Stimulated activated CD4-positive, alpha-beta T cell treated with anti-CD3 and anti-CD28 coated beads, Interleukin-15, amount 100 ng/mL, for 48 hours (primary cell): ENCODE measurements at places on chromosomes 11 and 22.

DNA sequence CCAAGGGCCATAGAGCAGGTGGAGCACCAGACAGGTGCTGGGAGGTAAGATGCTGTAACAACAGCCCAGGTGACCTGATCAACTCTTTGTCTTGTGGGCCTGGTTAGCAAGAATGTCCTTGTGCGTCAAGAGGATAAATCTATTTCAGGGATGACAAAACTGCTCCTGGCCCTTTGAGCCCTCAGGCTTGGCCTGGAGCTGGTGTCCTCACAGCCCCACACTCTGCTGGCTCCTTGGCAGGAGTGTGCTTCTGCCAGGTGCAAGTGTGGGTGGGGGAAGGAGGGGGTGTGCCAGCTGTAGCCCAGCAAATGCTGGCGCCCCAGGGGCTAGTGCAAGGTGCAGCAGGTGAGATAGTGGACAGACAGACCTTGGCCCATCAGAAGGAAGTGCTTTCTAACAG lies 19.5 kb downstream of the AMPD3 start:
- DNase-seq = no peak

DNA sequence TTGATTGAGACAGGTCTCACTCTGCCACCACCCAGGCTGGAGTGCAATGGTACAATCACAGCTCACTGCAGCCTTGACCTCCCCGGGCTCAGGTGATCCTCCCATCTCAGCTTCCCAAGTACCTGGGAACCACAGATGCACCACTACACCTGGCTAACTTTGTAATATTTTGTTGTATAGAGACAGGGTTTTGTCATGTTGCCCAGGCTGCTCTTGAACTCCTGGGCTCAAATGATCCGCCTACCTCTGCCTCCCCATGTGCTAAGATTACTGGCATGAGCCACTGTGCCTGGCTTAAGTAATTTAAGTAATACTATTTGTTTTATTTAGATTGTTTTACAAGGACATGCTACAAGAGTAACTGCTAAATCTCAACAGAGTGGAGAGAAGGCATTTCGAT lies 33.5 kb downstream of the ZNF143 start:
- DNase-seq = no peak

DNA sequence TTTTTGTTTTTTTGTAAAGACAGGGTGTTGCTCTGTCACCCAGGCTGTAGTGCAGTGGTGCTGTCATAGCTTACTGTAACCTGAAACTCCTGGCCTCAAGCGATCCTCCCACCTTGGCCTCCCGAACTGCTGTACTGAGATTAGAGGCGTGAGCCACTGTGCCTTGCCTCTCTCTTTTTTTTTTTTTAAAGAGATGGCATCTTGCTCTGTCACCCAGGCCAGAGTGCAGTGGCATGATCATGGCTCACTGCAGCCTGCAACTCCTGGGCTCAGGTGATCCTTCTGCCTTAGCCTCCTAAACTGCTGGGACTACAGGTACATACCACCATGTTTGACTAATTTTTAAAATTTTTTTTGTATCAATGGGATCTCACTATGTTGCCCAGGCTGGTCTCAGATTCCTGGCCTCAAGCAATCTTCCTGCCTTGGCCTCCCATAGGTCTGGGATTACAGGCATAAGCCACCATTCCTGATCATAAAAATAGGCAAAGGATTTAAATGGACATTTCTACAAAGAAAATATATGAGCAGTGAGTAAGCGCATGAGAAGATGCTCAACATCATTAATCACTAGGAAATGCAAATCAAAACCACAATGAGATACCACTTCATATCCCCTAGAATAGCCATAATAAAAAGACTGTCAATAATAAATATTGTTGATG lies 17.3 kb upstream of the CLNS1A start:
- DNase-seq = no peak

DNA sequence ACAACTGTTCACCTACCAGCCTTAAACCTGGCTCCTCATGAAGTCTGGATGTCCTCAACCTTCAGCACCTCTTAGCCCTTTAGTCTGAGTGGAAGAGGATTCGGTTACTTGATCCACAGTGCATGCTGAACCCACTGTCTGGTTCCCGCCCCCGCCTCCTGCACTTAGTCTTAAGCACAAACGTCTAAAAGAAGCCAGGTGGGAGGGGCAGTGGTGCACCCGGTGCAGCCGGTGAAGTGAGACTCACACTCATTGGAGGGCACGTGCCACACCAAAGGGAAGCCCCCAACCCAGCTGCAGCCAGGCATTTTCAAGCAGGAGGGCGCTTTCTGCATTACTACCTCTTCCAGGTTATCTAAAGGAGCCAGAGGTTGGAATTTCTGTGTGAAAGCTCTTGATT lies 146.8 kb downstream of the COMMD9 start:
- DNase-seq = no peak

DNA sequence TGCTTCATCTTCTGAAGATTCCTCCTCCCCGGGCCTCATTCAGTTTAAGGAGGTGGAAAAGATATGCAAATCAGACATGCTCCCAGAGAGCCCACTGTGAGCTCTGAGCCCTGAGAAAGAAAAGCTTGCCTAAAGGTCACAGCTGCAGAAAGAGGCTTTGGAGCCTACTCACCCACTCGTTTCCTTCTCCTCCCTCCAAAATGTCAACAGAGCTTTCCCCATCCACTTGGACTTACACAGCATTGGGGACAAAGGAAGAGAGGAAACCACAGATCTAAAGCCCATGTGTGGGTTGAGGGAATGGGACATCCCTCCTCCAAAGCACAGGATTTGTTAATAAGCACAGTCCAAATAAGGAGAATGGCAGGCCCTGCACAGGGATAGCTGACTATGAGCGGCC lies 158.4 kb downstream of the ETS1 start:
- DNase-seq = no peak

DNA sequence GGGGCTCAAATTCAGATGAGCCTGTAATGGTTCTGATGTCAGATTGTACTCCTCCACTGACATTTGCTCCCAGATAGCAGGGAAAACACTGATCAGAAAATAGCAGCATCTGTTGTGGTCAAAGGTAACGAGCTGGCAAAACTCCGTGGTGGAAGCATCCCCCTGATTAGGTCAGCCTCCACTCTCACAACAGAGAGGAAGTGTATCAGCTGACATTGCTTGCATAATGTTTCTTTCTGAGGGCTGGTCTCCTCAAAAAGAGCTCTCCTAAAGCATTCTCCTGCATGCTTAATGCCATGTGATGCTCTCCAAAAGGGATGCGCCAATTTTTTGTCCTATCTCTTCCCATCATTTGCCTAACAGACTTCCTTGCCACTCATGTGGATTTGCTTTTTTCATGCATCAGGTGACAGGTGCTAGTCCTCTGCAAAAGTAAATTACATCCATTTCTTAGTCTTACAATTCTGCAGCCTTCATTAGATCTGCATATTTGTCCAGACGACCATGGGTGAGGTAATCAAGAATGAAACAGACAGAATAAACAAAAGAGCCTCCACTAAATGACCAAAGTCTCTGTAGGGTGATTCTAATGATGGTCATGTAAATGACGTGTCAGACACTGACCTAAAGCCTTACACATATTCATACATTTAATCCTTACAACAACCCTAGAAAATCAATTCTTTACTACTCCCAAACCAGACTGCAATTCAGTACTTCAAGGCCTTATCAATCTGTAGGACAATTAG lies 6.4 kb upstream of the TENM4 start:
- DNase-seq = no peak

GRCh38 chr22:22429369-22430108 lies 79.0 kb downstream of the ZNF280B start:
- DNase-seq = no peak
